ENCODE measurements at places on chromosomes 3 and 15.

DNA sequence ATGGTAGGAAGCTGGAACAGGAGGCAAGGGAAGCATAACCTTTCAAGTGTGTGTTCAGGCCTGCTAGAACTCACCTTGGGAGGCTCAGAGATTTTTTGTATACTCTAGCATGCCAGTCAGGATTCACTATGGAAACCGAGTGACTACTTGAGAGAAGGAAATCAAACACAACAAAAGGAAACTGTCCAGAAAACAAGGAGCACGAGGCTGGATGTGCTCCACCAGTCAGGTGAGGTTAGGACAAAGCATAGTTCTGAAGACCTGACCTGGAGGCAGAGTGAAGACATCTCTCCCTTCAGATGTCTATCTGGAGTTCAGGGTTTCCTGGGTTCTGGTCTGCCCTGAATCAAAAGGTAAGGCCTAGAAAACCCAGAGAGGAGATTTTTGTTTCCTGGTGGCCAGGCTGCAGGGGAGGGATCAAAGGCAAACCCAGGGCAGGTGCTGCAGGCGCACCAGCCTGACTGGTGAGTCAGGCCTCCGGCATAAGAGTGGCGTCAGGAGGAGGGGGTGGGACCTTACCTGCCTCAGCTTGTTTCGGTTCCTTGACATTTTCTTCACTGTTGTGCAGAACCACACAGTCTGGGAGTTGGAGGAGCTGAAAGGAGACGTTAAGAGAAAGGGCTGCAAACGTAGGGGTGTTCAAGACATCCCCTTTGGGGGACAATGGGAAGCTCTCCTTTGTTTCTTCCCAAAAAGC, 52.2 kb upstream of the OSBPL11 start:
- DNase-seq = no peak

- peak; percentile 46 for DNase-seq
Measured at GRCh38 chr3:38651153-38651789, 1.8 kb upstream of the SCN5A start.

DNA sequence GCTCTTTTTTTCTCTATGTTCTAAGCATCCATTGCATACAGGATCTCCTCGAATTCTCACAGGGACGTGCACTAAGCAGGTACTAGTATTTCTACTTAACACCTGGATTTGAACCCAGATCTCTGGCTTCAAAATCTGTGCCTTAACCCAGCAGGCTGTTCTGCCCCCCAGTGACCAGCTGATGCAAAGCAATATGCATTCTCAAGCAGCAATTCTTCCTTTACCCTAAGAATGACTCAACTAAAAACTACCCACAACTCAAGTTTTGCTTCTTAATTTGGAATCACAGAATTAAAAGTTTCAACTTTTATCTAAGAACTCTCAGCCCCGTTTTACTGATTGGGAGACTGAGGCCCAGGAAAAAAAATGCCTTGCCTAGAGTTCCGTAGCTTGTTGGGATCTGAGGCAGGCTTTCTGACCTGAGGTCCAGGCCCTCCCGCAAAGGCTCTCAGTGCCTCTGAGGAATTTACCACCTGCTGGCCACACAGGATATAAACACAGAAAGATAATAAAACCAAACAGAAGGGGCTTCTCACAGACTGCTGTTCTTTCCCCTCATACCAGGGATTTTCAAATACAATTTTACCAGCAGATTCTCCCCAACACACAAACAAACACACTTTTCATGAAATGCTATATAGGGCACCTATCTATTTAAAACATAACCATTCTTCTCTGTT, 115.4 kb upstream of the RAD18 start:
- DNase-seq = no peak

GRCh38 chr15:79004336-79004735, 59.5 kb upstream of the CTSH start:
- DNase-seq = peak; percentile 78

DNA sequence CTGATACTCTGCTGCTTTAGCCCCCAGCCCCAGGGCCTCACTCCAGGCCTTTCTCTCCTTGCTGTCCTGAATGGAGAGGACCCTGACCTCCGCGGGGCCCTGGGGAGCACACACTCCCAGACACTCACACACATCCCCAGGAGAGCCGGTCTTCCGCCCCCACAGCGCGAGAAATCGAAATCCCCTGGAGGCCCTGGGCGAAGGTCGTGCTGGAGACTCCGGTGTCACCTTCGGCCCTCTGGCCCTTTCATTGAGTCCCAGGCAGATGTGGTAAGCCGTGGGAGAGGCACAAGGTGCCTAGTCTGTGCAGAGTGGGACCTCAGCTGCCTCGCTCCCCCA, 848 bp upstream of the GOLGA8B start:
- no peak for DNase-seq

GRCh38 chr3:117788506-117788905, 1078.9 kb downstream of the TUSC7 start:
- no peak for DNase-seq

DNA sequence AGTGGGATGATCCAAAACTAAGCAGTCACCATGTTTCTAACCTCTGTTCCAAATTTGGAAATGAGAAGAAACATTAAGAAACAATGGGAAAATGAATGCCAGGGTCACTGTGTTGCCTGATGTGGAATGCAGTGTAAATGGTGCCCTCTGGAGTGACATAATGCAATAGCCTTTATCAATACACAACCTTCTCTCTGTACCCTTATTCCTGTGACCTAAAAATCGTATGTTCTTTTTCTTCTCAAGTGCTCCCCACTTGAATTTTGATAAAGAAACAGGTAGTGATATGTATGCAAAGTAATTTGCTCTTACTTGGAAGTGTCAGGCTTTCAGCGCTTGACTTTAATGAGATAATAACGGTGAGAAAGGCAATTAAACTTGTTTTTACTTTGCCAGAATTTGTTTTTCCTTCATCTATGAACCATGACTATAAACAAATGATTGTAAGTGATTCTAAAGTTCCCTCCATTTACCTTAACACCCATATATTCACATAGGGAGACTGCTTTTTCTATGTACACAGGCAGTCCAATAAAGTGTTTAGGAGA, 145.8 kb upstream of the THRB start:
- DNase-seq = peak; percentile 50

DNA sequence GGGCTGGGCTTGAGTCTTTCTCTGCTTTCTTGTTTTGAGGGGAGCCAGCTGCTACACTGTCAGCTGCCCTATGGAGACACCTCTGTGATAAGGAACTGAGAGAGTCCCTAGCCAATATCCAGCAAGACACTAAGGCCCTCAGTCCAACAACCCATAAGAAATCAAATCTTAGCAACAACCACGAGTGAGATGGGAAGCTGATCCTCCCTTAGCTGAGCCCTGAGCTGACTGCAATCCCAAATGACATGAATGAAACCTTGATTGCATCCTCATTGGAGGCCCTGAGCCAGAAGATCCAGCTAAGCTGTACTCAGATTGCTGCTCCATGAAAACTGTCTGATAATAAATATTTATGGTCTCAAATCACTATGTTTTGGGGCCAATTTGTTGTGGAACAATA, 302.1 kb upstream of the MME start:
- no peak for DNase-seq

DNA sequence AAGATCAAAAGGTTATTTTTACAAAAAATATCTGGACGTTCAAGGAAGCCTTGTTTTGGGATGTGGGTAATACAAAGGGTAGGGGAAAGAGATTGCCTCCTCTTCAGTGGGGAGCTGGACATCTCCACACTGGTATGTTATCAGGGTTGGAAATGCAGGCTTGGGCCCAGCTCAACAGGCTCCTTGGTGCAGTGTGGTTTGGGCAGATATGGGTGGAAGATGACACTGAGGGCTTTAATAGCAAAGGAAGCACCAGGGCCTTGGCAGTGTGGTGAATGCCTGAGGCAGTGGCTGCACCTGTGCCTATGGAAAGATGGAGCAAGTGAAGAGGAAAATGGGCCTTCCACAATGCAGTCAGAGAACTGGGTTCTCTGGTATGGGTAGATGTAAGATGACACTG, 11.2 kb upstream of the MED12L start:
- no peak for DNase-seq

DNA sequence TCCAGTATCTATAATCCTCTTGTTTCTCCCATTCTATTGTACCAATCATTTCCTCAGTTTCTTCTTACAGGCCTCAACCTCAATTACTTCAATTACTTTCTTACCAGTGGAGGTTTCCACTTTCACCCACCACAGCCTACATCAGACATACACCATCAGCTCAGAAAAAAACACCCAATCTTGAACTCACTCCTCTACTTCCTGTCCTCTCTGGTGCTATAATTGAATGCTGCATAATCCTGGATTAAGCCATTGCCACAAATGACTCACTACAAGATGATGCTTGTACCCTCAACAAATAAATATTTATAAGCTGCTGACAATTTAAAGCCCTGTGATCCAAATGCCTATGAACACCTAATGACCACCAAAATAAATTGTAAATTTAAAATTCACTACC, 18.5 kb downstream of the RYK start:
- peak; percentile 51 for DNase-seq

DNA sequence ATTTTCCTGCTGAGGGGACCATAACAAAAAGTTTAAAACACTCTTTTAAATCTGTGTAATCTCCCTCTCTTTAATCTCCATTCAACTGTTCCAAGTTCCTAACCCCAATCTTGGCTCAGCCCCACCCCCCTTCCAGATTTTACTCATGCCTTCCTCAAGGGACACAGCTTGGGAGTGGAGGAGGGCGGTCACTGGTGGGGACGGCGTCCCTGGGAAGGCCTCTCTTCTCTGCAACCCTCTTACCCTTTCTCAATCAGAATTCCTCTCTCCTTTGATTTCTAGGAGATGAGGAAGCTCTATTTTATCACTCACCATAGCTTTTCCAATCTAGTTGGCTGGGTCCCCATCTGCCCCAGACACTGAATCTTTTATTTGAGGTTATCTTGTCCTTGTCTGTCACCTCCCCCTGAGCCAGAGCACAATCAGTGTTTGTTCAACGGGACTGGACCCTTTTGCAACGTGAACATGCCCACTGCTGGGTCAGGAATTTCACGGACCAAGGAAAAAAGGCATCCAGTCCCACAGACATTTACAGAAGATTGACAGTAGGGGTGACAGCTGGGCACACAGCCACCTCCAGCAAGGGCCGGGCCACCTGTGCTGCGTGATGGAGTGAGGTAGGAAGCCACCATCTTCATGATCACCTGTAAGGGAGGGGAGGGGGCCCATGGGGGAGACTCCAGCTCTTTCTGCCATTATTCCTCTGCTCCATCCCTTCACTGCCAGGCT, 84.0 kb upstream of the HERC1 start:
- DNase-seq = no peak

- no peak for DNase-seq
Measured at GRCh38 chr15:80887148-80887547, 102.5 kb downstream of the MESD start.

GRCh38 chr3:178320456-178321351, 215.5 kb upstream of the KCNMB2 start:
- DNase-seq = peak; percentile 54

GRCh38 chr15:70039917-70040316, 57.8 kb downstream of the TLE3 start:
- no peak for DNase-seq

GRCh38 chr15:101203029-101203573, 48.7 kb downstream of the CHSY1 start:
- no peak for DNase-seq

DNA sequence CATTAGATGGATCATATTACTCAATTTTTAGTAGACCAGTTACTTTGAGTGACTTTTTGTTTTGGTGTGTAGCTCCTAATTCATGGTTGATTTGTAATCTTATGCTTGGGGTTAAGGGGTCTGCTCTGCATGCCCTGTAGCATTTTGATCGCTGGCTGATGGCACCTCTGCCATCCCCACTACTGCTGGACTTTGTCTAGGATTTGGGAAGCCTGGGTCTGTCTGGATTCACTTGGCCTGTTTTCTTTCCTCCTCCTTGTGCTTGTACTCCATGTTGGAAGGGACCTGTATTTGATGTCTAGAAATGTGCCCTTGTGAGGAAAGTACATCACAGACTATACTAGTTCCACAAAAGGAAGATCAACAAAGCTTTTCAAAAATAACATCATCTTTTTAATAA, 154.1 kb downstream of the FNDC3B start:
- DNase-seq = no peak

GRCh38 chr15:41804916-41805666, 22.8 kb upstream of the JMJD7 start:
- DNase-seq = no peak

DNA sequence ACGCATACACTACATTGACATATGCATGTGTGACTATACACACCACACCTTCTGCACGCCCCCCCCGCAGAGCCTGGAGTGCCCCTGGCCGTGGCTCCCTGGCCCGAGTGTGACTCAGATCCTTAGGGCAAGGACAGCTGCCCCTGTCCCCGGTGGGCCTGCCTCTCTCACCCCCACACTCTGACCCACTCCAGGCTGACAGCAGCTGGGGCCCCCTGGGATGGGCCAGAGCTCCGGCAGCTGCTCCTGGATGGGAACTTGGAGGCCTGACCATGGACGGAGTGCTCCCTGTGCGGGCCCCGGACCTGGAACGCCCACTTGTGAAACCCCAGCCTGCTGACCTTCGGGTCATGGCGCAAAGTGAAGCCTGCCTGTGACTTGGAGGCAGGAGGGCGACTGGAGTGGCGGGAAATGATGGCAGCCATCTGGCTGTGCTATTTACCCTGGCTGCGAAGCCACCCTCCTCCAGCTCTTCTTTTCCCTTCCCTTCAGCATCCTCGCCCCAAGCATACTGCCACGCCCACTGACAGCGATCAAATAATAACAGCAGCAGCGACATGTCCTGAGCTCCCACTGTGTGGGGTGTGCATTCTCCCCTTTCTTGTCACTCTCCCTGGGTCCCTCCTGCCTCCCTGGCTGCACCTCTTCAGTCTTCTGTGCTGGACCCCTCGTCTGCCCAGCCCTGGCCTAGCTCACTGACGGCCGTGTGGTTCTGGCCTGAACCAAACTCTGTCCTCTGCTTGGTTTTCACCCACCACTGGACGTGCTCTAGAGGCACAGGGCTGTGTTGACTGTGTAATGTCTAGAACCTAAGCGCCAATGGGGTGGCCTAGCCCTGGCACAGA, 90.7 kb upstream of the MEF2A start:
- DNase-seq = no peak

DNA sequence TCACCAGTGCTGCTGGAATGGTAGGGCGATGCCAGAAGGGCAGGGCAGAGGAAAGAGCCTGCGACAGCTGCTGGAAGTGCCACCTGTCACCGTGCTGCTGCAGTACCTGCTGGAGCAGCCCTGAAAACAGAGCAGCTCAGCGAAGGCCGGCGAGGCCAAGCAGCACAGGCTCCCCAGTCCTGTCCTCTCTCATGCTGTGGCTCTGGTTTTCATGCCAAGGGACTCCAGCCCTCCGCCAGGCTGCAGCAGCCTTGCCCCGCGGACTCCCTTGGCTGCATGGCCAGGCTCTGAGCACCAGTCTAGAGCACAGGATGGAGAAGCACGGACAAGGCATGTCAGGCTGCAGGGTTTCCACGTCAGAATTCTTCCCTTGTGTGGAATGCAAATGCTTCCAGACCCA, 43.9 kb downstream of the ADCY5 start:
- DNase-seq = no peak

- peak; percentile 73 for DNase-seq
Measured at GRCh38 chr15:83365370-83365938, 81.0 kb upstream of the BNC1 start.

Data from fibroblast of skin of right biceps (primary cell).